WTC11 (cell line): ENCODE measurements at places on chromosomes 16 and 17. TPM values are rescaled to one million over a fixed set of nuclear protein-coding genes. Genes with fewer than 3 reads are reported as not detected.

The KRT40 gene
- not detected in 3 replicates for total RNA-seq

The USB1 gene
- 67.1 to 75.2 TPM (median 69.6 TPM) in 3 replicates for total RNA-seq

The LCAT gene
- 23.3 to 38.3 TPM (median 25.8 TPM) in 3 replicates for total RNA-seq

The ZCCHC14 gene
- 30.6 to 33.8 TPM (median 30.9 TPM) in 3 replicates for total RNA-seq

The FSCN2 gene
- total RNA-seq: 0.31 to 0.89 TPM (median 0.46 TPM) in 3 replicates

The MEFV gene
- total RNA-seq: 0.09 to 0.21 TPM (median 0.14 TPM) in 3 replicates

The CA5A gene
- total RNA-seq: not detected in 3 replicates

GRCh38 chr17:12605222-12605621 lies 60.5 kb upstream of the MYOCD start:
- H3K4me1 ChIP-seq: no peaks in the 10 kb centered on the region
- H3K36me3 ChIP-seq: no peaks in the 10 kb centered on the region
- no peak for DNase-seq
- no peaks in the 10 kb centered on the region; the same call in 1 of the 2 replicates for H3K27me3 ChIP-seq
- H3K27ac ChIP-seq: no peak overlapping the region
- H3K4me3 ChIP-seq: no peak overlapping the region

- peaks cover 69% of the 10 kb centered on the region for H3K36me3 ChIP-seq
- H3K4me3 ChIP-seq: no peak overlapping the region
- no peaks in the 10 kb centered on the region for H3K27me3 ChIP-seq
- no peaks in the 10 kb centered on the region for H3K4me1 ChIP-seq
- no peak for DNase-seq
- no peak overlapping the region for H3K27ac ChIP-seq
Measured at GRCh38 chr17:17228521-17229279, 8.3 kb downstream of the FLCN start.

DNA sequence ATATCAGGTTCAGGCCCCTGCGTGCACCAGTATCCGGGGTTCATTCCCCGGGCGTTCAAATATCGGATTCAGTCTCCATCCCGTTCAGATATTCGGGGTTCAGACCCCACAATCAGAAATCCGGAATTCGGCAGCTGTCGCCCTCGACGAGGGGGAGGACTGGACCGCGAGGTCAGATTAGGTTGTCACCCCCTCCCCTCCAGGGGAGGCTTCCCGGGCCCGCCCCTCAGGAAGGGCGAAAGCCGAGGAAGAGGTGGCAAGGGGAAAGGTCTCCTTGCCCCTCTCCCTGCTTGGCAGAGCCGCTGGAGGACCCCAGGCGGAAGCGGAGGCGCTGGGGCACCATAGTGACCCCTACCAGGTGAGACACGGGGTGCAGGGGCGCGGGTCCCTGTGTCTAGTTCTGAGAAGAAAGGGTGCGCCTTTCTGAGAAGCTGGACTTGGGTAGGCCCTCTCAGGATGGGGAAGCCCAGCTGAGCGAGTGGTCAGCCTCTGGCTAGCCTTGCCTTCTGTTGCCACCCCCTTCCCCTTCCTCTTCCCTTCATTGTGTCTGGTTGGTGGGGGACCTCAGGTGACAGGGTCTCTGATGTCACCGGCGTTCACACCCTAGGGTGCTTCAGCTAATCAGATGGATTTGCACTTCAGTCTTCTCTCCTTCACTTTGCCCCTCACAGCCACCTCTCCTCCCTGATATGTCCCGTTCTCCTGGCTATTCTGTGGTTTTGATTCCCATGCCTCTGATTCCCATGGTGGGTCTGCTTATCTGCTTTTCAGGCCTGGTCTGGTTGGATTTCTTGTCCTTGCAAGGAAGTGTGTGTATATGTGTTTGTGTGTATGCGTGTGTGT lies 844 bp downstream of the TAOK2 start:
- H3K4me1 ChIP-seq: peaks cover 27% of the 10 kb centered on the region
- H3K4me3 ChIP-seq: peak overlapping the region; percentile 92
- peaks cover 43% of the 10 kb centered on the region for H3K36me3 ChIP-seq
- peak overlapping the region; percentile 80 for H3K27ac ChIP-seq
- no peak for DNase-seq
- H3K27me3 ChIP-seq: peaks cover 21% of the 10 kb centered on the region

DNA sequence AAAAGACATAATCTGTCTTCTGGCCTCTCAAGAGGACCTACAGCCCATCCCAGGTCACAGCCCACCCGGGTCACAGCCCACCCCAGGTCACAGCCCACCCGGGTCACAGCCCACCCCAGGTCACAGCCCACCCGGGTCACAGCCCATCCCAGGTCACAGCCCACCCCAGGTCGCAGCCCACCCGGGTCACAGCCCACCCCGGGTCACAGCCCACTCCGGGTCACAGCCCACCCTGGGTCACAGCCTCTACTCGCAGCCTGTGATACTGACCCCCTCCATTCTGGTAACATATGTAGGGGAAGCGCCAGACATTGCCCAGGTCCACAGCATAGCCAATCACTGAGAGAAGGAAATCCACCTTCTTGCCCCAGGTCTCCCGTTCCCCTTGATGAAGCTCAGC lies 14.2 kb downstream of the SLC6A4 start:
- peaks cover 13% of the 10 kb centered on the region for H3K4me1 ChIP-seq
- no peak overlapping the region for H3K27ac ChIP-seq
- DNase-seq: no peak

DNA sequence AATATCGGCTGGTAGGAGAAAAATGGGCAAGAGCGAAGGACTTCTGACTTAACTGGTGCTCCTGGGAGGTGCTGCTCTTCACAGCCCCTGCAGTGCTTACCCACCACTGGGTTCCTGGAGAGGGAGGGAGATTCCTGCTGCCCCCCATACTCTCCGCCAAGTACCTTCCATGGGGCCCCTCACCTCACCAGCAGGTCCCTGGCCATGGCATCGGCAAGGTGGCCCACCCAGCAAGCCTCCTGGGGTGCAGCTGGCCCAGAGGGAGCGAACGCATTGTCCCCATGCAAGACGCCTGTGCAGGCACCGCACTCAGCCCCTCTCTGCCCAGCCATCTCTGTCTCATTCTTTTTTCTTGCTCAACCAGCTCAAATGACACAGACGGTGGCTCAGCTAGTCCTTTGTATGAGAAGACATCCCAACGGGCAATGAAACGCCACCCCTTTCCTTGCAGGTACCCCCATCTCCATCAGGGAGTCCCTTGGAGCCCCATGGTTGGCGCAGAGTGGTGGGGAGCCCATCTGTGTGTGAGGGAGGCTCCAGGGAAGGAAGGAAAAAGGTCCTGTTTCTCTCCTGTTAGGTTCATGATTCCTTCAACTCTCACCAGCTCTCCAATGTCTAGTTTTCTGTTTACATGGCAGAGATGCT lies 9.6 kb upstream of the ALDH3A1 start:
- peaks cover 4% of the 10 kb centered on the region; the same call in 1 of the 2 replicates for H3K27me3 ChIP-seq
- no peak overlapping the region for H3K4me3 ChIP-seq
- H3K27ac ChIP-seq: no peak overlapping the region
- no peak for DNase-seq
- H3K36me3 ChIP-seq: no peaks in the 10 kb centered on the region

GRCh38 chr17:38577244-38577643 lies 28.5 kb downstream of the SRCIN1 start:
- H3K27me3 ChIP-seq: peaks cover 88% of the 10 kb centered on the region
- H3K36me3 ChIP-seq: no peaks in the 10 kb centered on the region
- H3K27ac ChIP-seq: no peak overlapping the region
- peak overlapping the region; percentile 58; the same call in 1 of the 2 replicates for H3K4me3 ChIP-seq
- DNase-seq: no peak
- H3K4me1 ChIP-seq: peaks cover 54% of the 10 kb centered on the region

DNA sequence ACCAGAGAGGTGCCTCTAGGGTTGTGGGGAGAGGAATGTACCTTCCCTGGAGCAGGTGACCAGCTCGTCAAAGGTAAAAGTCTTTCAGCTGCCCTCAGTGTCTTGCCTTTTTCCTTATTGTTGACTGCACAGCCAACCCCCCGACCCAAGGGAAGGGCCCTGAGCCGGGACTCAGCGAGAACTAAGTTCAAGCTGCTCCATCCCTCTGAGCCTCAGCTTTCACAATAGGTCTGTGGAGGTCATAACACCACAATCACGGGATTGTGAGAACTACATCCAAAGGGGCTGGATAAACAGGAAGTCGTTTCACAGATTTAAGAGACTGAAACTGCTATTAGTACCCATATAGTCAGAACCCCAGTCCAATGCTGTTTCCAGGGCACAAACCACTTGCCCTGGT lies 2.6 kb upstream of the KRT36 start:
- H3K27me3 ChIP-seq: no peaks in the 10 kb centered on the region; the same call in 1 of the 2 replicates
- H3K4me1 ChIP-seq: 0 out of 2 replicates have a peak, but pooled peaks cover 6% of the 10 kb centered on the region
- H3K36me3 ChIP-seq: no peaks in the 10 kb centered on the region
- no peak for DNase-seq
- H3K27ac ChIP-seq: no peak overlapping the region

DNA sequence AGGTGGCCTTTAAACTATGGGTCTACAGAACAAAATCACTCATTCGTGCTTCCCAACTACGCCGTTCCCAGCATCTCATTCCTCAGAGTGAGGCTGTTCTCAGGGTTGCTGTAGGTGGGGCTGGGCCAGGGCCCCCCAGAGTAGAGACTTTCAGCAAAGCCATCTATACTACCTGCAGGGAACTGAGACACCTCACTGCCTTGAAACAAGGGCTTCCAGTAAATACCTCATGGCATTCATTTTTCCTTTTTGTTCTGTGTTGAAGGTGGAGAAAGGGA lies 4.2 kb upstream of the SDK2 start:
- H3K4me1 ChIP-seq: peaks cover 35% of the 10 kb centered on the region
- H3K27me3 ChIP-seq: peaks cover 48% of the 10 kb centered on the region
- no peaks in the 10 kb centered on the region for H3K36me3 ChIP-seq
- H3K27ac ChIP-seq: no peak overlapping the region
- H3K4me3 ChIP-seq: no peak overlapping the region

- H3K36me3 ChIP-seq: no peaks in the 10 kb centered on the region; the same call in 1 of the 2 replicates
- H3K4me3 ChIP-seq: no peak overlapping the region
- H3K27ac ChIP-seq: 0 out of 2 replicates have a peak overlapping the region, but pooled peaks have one; percentile 71
- H3K4me1 ChIP-seq: peaks cover 19% of the 10 kb centered on the region
- H3K27me3 ChIP-seq: no peaks in the 10 kb centered on the region; the same call in 1 of the 2 replicates
Measured at GRCh38 chr17:8285270-8286181, 2.9 kb upstream of the RANGRF start.

DNA sequence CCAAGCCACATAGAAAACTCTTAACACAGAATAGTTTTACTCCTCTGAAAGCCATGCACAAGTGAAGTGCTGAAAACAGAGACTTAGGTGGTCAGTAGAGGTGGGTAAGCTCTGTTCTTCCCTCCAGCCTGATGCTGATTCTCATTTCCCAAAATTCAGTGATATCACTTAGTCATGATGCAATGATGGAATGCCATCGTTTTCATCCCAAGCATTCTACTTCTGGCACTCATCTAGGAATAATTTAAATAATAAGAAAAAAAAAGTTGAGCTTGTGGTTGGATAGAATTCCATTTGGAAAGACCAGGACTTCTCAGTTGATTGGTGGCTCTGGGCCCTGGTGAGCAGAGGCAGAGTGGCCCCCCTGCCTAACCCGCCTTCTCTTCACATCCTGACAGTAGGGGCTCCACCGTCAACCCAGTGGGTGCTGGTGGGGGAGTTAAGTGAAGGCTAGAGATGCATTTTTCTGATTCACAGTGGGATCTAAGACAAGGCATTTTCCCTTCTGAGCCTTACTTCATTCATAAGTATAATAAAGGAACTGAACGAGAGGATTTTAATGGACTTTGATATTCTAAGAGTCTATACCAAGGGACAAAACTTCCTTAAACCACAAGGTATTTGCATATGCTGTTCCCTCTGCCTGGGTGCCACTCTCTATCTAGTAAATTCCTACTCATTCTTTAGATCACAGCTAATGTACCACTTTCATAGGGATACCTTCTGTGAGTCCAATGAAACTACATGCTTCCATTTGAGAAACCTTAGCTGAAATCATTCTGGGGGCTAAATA lies 310.3 kb upstream of the DYNLRB2 start:
- no peak overlapping the region for H3K4me3 ChIP-seq
- peaks cover 11% of the 10 kb centered on the region for H3K36me3 ChIP-seq
- H3K27me3 ChIP-seq: no peaks in the 10 kb centered on the region
- H3K27ac ChIP-seq: no peak overlapping the region

- DNase-seq: no peak
- H3K27ac ChIP-seq: no peak overlapping the region
- H3K4me3 ChIP-seq: peak overlapping the region; percentile 53
Measured at GRCh38 chr17:81003711-81004475, 12.3 kb downstream of the CHMP6 start.

GRCh38 chr17:9211133-9211765 lies 189.9 kb downstream of the NTN1 start:
- H3K27me3 ChIP-seq: no peaks in the 10 kb centered on the region; the same call in 1 of the 2 replicates
- peaks cover 4% of the 10 kb centered on the region; the same call in 1 of the 2 replicates for H3K4me1 ChIP-seq
- no peak for DNase-seq

GRCh38 chr17:82839617-82840292 lies at the start of gene ZNF750:
Gene ZNF750 (minus strand): TSS chr17:82840022. CDS start chr17:82832454, 7,568 bp downstream.
- H3K27me3 ChIP-seq: no peaks in the 10 kb centered on the region
- H3K4me1 ChIP-seq: peaks cover 59% of the 10 kb centered on the region
- peak within 1 kb of the TSS; percentile 94 for H3K27ac ChIP-seq
- peaks cover 10% of the 10 kb centered on the region; the same call in 1 of the 2 replicates for H3K36me3 ChIP-seq
- peak; percentile 31 for DNase-seq

DNA sequence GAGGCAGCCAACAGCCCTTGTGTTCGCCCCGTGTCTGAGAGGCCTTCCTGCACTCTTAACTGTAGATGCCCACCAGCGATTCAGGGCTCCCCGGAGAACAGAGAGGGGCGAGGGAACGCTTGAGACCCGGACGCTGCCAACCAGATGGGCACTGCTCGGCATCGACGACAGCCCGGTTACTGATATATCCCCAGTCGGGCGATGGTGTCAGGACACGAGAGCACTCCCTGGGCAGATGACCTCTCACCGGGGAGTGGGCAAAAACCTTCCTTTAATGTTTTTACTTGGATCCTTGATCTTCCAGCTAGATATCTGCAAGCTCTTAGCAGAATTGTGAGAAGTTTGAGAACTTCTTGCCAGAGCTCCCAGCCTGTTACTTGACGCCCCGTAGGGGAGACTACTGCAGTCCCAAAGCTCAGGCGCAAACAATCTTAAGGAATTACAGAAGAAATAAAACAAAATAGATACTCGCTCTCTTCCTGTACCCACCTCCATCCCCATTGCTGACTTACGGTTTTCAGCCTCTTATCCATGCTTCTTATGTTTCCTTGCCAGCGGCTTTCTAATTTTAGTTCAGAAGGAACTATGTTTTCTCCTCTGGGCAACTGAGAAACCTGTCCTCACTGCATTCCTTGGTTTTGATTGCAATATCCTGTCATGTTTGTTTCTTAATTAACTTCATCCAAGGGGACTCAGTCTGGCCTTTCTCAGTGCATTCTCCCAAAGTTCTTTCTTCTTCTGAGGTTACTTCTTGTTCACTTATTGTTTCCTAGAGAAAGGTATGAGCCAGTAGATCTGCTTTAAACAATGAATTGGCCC lies 845 bp downstream of the SP2 start:
- H3K27ac ChIP-seq: peak overlapping the region; percentile 96
- H3K27me3 ChIP-seq: no peaks in the 10 kb centered on the region
- no peak for DNase-seq
- peak overlapping the region; percentile 97 for H3K4me3 ChIP-seq

GRCh38 chr16:73546341-73546845 lies 498.5 kb upstream of the ZFHX3 start:
- H3K4me1 ChIP-seq: peaks cover 67% of the 10 kb centered on the region
- no peak overlapping the region for H3K27ac ChIP-seq
- H3K36me3 ChIP-seq: no peaks in the 10 kb centered on the region
- DNase-seq: no peak

GRCh38 chr17:50043290-50044148 lies 12.4 kb upstream of the ITGA3 start:
- no peak overlapping the region for H3K4me3 ChIP-seq
- DNase-seq: no peak
- no peak overlapping the region for H3K27ac ChIP-seq
- peaks cover 12% of the 10 kb centered on the region for H3K4me1 ChIP-seq
- H3K27me3 ChIP-seq: peaks cover 3% of the 10 kb centered on the region
- H3K36me3 ChIP-seq: no peaks in the 10 kb centered on the region

- no peaks in the 10 kb centered on the region for H3K36me3 ChIP-seq
- H3K4me3 ChIP-seq: no peak overlapping the region
- H3K4me1 ChIP-seq: no peaks in the 10 kb centered on the region
Measured at GRCh38 chr16:18008356-18008755, 328.2 kb downstream of the NPIPA8 start.
